Spleen (tissue), 13 donors: ENCODE measurements at places on chromosomes 3 and 15.

DNA sequence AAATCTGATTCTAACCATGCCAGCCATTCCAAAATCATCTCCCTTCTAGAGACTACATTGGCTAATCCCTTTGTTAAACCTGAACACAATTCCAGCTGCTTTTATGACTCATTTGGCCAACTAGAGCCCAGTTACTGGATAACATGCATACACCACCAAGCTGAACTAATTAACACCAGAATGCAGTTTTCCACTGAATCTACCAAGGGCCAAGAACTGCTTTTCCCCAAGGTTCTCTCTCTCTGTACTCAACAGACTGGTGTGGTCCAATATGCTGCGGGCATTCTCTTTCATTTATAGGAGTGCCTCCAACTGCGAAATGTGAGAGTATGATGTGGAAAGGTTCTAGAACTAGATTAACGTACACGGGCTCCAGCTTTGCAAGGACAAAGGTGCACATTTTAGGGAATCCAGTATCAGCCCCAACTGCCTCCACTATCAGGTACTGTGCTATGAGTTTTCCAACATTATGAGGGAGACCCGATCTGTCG is 1.5 kb downstream of the CHSY1 start:
- DNase-seq, result no peak

DNA sequence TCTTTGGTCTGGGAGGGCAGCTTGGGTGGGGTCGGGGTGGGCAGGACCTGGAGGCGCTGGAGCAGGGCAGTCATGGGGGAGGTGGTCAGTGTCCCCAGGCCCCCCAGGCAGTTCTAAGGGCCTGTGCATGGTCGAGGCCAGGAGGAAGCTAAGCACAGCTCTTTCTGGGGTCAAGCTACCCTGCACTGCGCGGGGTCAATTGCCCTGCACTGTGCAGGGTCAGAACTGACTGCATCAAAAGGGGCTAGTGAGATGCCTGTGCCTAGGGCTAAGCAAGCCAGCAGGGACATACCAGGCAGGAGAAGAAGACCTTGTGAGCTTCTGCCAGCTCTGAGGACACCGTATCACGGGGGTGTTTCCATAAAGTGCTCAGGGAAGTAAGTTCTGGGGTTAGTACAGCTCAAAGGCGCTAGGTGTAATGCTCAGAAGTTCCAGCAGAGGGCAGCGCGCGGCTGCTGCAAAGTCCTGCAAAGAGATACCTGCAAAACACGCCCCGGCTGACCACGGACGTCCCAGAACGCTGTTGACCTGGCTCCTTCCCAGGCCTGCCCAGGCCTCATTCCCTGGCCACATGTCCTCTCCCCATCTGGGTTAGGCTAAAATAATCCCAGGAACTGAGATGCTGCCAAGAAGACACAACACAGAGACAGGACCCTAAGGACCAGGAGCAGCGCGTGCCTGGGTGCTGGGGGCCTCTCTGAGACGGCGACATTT is 18.8 kb upstream of the IQSEC1 start:
- DNase-seq, result peak; percentile 95

DNA sequence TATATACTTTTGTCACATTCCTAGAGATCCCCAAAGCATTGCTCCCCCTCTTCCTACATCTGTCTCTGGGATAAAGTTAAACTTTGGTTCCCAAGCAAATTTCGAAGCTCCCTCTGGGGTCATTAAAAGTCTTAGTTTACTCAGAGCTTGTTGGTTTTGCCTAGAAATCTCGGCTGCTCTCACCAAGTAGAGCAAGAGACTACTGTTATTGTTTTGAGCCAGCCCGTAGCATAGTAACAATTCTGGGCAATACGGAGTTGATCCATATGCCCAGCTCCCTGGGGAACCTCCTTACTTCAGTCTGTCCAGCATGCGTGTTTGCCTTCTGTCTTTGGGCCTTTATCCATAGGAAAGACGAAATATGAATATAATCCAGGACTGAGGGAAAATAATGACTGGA is 10.0 kb upstream of the P3H2 start:
- no peak for DNase-seq

- DNase-seq, result no peak
Observed at GRCh38 chr3:156160647-156161046, 40.3 kb downstream of the KCNAB1 start.

DNA sequence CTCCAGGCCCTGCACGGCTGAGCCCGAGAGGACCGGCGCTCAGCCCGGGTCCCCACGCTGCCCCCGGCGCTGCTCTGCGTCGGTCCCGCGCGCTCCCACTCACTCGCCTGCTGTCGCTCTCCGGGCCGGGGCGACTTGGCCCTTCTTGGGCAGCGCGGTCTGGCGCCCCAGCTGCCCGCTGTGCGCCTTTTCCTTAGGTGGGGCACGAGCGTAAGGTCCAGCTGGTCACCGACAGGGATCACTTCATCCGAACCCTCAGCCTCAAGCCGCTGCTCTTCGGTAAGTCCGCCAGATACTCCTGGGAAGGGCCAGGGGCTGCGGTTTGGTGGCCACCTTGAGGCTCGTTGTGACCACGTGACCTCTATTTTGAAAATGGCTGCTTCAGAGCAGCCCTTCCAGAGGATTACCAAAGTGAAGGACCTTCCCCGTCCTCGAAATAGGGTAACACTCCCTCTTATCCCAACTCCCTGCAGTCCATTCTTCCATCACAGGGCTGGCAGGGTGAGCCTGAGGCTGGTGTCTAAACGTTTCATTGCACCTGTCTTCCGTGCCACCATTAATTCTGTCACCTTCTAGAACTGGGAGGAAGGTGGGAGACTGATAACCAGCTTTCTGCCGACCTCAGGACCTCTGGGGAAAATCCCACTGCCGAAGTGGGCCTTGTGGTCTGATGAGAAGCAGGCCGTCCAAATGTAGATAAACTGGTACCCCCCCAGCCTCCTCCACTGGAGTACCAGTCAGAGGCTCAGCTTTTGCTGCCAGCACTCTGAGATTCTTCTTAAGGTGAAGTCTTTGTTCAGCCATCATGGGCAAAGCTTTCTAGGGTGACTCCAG is 812 bp downstream of the P4HTM start:
- no peak for DNase-seq

GRCh38 chr3:72187131-72187530 is 402.2 kb upstream of the PROK2 start:
- no peak for DNase-seq

- no peak for DNase-seq
Observed at GRCh38 chr15:33311312-33311971, 675 bp downstream of the RYR3 start.

- no peak for DNase-seq
Observed at GRCh38 chr3:192181151-192181550, 546.2 kb downstream of the FGF12 start.

- no peak for DNase-seq
Observed at GRCh38 chr3:37320276-37320675, 145.9 kb upstream of the LRRFIP2 start.

DNA sequence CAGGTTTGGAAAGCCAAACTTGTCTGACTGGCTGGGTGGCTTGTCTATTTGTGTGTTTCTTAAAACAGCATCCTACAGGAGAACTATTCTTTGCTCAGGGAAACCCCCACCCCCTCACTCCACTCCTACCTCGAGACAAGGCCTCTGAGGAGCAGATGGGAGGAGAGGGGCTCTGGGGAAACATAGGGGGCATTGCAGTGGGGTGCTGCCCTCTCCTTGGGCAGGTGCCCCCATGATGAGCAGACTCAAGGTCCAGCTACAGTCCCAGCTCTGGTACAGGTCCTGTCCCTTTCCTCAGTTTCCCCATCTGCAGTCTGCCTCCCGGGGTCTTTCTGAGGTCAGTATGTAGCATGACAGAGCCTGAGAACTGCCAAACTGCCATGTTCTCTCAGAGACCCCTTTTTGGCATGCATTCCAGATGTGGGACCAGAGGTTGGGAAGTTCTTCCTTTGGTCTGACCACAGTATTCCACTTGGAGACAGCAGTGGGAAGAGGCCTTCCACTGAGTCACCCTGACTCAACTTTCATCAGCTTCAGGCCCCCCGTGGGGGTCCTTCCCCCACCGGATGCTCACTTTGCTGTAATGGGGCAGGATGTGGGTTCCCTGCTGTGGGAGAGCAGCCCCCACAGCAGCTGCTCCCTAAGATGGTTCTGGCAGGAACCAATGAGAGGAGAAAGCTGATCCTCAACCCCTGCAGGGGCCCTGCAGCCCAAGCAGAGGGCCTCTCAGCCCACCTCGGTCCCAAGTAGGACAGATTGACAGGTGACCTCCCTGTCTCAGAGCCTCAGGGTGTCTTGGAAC is 32.3 kb upstream of the CYP11A1 start:
- DNase-seq, result peak; percentile 86
